Stimulated activated CD8-positive, alpha-beta memory T cell treated with anti-CD3 and anti-CD28 coated beads, Interleukin-4, amount 100 ng/mL, for 1 hour (primary cell): ENCODE measurements at places on chromosomes 16 and 17.

DNA sequence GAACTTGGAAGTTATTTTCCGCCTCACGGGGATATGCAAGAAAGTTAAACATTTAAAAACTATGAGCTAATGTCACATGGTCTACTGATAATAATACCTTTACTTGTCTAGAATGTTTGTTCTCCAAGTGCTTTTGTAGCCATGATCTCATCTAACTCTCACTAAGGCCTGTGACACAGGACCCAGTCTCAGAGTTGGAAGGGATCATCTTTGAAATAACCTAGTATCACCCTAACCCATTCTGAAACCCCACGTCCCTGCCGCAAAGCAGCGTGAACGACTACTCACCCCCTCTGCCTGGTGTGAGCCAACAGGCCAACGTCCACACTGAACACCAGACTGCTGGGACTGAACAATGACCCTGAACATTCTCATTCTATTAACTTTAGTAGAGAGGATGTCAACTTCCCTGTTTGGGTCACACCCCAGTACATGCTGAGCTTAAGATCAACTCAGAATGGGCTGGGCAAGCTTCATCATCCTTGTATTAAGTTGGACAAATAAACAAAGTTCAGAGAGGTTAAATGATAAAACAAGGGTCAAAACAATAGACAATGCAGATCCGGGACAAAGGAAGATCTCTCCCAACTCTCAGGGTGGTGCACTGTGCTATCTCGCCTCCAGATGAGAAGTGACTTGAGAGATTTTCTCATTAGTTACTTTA, 54.8 kb upstream of the BCAR1 start:
- no peak for DNase-seq

DNA sequence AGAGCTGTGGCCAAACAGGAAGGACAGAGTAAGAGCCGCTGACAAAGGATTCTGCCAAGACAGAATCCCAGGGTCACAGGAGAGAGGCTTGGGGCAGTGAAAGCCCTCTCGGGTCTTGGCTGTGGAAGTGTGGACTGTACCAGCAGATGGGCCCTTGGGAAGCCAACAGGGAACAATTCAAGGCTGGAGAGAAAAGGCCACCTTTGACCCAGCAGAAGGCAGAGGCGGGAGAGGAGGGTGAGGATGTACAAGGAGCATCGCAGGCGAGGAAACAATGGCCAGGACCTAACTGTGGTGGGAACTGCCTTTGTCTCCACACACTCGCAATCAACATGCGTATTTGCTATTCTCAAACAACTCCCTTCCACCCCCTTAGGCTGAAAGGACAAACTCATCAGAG, 15.7 kb downstream of the CARHSP1 start:
- no peak for DNase-seq

GRCh38 chr17:2181206-2181896, 122.2 kb downstream of the SMG6 start:
- DNase-seq = no peak

- DNase-seq = no peak
Measured at GRCh38 chr16:54136276-54136625, 150.3 kb downstream of the IRX3 start.

DNA sequence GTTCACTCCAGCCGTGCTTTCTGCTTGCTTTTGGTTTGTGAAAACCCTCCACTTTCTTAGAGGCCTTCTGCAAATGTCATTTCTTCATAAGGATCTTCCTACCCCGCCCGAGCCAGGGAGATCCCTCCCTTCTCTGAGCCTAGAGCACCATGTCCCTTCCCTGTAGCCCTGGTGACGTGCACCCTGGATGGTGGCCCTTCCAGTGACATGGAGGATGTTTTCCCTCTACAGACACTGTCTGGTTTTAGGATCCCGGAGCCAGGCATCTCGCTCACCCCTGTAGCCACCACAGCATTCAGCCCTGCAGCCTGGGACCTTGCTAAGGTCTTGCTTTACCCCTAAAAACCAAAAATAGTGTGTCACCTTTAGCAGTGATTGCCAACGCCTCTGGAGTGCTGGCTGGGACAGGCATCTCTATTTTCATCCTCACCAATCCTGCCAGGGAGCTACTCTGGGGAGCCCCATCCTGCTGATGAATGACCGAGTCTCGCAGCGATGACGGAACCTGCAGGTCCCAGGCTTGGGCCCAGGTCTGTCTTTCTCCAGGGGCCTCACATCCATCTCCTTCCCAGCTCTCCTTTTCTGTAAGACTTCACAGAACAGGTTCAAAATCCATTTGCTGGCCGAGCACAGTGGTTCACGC, 394.1 kb upstream of the TNRC6C start:
- no peak for DNase-seq

DNA sequence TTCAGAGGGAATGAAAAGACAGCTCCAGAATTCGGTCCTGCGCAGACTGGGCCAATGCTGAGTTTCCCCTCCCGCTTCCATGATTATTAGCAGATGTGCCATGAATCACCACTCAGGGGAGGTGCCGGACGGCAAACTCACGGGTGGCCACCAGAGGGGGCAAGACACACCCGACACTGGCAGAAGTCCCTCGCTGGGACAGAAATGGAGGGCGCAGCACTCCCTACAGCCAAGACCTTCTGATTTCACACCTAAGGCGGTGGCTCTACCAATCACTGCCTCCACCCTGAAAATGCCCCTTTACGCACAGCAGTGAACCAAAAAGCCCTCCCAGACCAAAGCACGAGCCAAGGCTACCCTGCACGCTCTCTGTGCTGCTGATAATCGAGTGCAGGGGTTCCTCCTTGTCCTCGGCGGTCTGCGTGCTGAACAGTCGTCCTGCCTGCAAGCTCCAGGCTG, 26.8 kb downstream of the TRAP1 start:
- peak; percentile 78 for DNase-seq

- DNase-seq = no peak
Measured at GRCh38 chr17:6514371-6514770, 42.0 kb downstream of the PITPNM3 start.

DNA sequence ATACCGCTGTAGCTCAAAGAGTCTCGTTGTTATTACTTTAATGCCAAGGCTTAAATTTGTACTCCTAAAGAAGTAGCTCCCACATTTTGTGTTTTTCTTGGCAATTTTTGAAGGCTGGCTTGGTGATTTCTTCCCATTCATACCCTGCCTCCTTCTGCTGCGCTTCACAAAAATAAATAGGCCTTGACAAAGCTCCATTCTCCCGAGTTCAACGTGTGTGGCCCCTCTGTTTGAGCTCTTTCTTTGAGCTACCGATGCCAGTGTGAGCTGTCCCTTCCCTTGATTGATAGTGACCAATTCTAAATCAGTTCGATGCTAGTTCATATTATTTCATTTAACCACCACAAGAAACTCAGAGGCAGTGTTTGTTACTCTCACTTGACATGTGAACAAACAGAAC, 96.8 kb downstream of the MAP2K6 start:
- DNase-seq = no peak

DNA sequence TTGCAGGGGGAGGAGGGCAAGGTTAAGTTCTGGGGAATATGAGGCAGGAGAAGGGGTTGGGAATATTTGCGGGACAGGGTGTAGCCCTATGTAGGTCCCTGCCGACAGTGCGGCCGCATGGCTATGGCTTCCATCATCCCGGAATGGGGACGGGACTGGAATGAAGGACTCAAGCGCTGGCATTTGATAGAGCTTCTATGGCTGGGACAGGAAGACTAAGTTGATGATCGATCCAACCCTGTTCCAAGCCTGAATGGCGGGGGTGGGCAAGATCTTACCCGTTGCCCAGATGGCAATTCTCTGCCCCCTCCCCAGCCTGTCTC, 47.1 kb downstream of the SRCIN1 start:
- no peak for DNase-seq

DNA sequence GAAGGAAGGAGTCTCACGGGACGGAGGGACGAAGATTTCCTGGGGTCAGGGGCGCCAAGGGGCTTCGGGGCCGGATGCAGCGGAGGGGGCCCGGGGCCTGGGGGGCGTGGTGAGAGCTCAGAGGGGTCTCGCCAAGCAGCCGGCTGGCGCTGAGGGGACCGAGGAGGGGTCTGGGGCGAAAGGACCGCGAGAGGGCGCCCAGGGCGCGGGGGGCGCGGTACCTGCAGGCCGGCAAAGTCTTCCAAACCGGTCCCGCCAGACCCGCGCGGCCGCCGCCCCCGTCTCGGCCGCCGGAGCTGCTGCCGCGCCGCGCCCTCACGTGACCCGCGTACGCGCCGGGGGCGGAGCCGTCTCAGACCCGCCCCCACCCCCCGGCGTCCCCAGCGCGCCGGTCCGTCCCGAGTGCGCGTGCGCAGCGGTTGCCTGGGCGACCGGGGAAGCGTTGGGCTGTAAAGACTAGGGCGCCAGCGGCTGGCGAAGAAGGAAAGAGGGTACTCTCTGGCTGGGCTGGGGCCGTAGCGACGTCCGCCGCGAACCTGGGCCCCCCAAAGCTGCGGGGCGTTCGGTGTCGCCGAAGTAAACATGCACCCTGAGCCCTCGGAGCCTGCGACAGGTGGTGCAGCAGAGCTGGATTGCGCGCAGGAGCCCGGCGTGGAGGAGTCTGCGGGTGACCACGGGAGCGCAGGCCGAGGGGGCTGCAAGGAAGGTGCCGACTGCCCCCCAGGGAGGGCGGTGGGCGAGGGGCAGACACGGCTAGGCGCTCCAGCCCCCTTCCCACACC, at the start of the genes DNAAF1 and HSDL1:
Gene DNAAF1 (plus strand): TSS at position 450 of the 781 bp plus-strand sequence. CDS start 133 bp downstream, at position 583.
Gene HSDL1 (minus strand): TSS at position 319 of the 781 bp plus-strand sequence. CDS start 13,856 bp downstream, outside the sequence.
- peak; percentile 94 for DNase-seq

DNA sequence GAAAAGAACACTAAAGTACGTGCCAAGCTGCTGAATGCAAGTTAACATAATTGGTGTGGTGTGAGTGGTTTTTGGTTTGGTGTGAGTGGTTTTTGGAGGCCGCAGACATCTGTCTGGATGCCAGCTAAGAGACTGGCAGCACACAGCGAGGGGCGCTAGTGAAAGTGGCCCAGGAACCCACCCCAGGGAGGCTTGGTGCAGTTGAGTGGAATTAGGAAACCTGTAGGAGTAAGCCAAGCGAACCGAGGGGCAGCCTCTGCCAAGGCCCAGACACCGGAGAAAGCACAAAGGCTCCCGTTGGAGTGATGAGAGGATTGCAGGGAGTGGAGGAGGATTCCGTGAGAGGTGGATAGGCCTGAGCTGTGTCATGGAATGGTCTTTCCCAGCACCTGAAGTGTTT, 24.6 kb upstream of the SLC5A11 start:
- DNase-seq = no peak

GRCh38 chr16:26614237-26614841, 452.4 kb upstream of the C16orf82 start:
- DNase-seq = no peak
